Activated T-helper 2 cell treated with anti-CD3 and anti-CD28 coated beads, Interferon-gamma antibody, Interleukin-2, Interleukin-4, amounts not matched to agents 10 μg/mL and 5 μg/mL and 100 μg/mL, durations not matched to agents 14 hours and 24 hours and 36 hours (primary cell): ENCODE measurements at places on chromosomes 12 and 14.

- H3K4me3 ChIP-seq = no peak overlapping the region
- H3K4me1 ChIP-seq = peaks cover 18% of the 10 kb centered on the region
- no peak for DNase-seq
Observed at GRCh38 chr12:113929312-113929989, 36.7 kb downstream of the RBM19 start.

DNA sequence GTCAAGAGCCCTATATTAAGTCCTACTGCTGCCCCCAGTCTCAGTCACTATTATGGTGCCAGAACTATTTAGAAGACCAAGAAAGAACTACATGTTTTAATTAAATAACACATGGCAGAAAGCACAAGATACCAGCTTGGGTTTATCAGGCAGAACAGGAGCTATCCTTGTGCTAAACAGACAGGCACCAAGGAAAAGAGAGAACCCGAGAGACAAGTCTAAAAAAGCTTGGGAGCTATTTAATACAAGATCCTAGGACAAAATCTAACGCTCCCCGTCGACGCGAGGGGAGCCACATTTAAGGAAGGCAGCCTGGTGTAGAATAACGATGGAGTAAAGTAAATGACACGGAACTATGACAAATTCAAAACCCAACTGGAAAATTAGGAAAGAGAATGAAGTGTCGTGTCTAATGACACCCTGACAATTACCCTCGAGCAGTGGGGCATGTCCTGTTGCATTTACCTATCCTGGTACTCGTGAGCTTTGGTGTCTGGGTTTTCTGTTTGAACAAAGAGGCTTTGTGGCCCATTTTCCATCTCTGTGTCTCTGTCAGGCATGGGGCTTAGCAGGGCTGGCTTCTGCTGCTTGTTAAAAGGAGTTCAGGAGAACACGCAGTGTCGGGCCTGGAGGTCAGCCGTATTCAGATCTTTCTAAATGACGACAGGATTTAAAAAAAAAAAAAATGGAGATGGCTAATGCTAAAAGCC lies 140.6 kb downstream of the ETNK1 start:
- no peak overlapping the region for H3K27ac ChIP-seq
- no peak for DNase-seq
- H3K4me1 ChIP-seq = no peaks in the 10 kb centered on the region
- no peak overlapping the region for H3K4me3 ChIP-seq
- H3K27me3 ChIP-seq = no peaks in the 10 kb centered on the region
- no peaks in the 10 kb centered on the region for H3K36me3 ChIP-seq

DNA sequence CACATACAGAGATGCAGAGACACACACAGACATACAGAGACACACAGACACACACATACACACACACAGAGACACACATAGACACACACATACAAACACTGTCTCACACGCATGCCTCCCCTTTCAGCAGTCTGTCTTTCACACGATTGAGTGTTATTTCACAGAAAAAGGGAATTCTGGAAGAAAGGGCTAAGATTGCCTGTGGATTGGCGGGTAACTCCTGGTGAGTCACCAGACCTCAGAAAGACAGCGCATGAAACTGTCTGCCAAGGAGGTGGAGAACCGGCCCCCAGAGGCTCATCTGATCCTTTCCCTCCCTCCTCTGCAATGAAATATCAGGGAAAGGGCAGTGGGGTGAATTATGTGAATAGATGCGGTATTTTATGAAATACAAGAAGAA lies 127.2 kb upstream of the GSC start:
- no peaks in the 10 kb centered on the region for H3K4me1 ChIP-seq
- no peak for DNase-seq
- no peak overlapping the region for H3K27ac ChIP-seq
- no peaks in the 10 kb centered on the region for H3K36me3 ChIP-seq

DNA sequence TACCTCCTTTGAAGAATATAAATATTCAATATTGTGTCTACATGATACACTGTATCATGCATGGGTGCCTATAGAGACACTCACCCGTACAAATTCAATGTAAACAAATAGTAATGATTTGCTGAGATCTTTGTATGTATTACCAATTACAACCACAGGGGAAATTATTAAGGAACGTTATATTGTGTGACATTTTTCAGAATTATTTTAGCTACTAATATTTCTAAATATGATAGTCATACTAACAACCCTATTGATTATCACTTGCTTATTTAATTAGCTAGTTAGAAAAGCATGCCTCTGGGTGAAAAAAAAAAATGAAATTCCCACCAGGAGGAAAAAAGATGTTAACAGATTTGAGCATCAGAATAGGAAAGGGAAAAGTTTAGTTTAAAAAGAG lies 2.1 kb downstream of the SOX5 start:
- no peak overlapping the region for H3K27ac ChIP-seq
- H3K27me3 ChIP-seq = no peaks in the 10 kb centered on the region
- no peaks in the 10 kb centered on the region for H3K4me1 ChIP-seq
- H3K4me3 ChIP-seq = no peak overlapping the region
- DNase-seq = no peak

DNA sequence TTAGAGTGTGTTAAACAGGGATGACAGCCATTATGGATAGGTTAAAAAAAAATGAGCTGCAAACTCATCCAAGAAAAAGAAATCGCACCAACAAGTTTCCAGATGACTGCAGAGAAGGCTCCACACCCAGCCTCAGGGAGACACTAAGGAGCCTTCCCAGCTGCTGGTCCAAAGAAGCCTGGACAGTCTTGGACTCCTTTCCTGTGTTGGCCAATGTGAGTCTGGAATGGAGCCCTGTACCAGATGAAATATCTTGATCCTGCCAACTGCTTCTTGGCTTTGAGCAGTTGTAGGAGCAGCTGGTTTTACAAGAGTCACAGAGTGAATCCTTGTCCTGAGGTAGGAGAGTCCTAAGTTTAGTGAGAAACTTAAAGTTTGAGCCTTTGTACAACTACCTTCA lies 44.5 kb downstream of the SLC38A1 start:
- H3K4me1 ChIP-seq = peaks cover 68% of the 10 kb centered on the region
- H3K36me3 ChIP-seq = peaks cover 84% of the 10 kb centered on the region
- DNase-seq = no peak
- no peak overlapping the region for H3K4me3 ChIP-seq
- H3K27me3 ChIP-seq = no peaks in the 10 kb centered on the region

GRCh38 chr12:14567351-14568162 lies at the start of gene PLBD1:
TSS of gene PLBD1 (minus strand) at chr12:14567883. CDS start at chr12:14567696, 187 bp downstream.
- H3K4me1 ChIP-seq = no peaks in the 10 kb centered on the region
- no peaks in the 10 kb centered on the region for H3K36me3 ChIP-seq
- H3K27me3 ChIP-seq = peaks cover 38% of the 10 kb centered on the region
- no peak within 1 kb of the TSS for H3K4me3 ChIP-seq

- no peaks in the 10 kb centered on the region for H3K36me3 ChIP-seq
- no peak for DNase-seq
- H3K27ac ChIP-seq = no peak overlapping the region
- H3K4me1 ChIP-seq = no peaks in the 10 kb centered on the region
Observed at GRCh38 chr12:28787151-28787550, 361.9 kb upstream of the FAR2 start.

GRCh38 chr14:53547593-53547992 lies 394.5 kb upstream of the DDHD1 start:
- H3K4me3 ChIP-seq = no peak overlapping the region
- H3K27me3 ChIP-seq = peaks cover 2% of the 10 kb centered on the region
- no peaks in the 10 kb centered on the region for H3K36me3 ChIP-seq
- H3K4me1 ChIP-seq = no peaks in the 10 kb centered on the region

GRCh38 chr12:111436266-111436665 lies 30.5 kb downstream of the SH2B3 start:
- peak overlapping the region; percentile 36 for H3K27ac ChIP-seq
- H3K4me3 ChIP-seq = no peak overlapping the region
- H3K27me3 ChIP-seq = no peaks in the 10 kb centered on the region
- DNase-seq = no peak
- H3K36me3 ChIP-seq = peaks cover 70% of the 10 kb centered on the region
- H3K4me1 ChIP-seq = peaks cover 82% of the 10 kb centered on the region

DNA sequence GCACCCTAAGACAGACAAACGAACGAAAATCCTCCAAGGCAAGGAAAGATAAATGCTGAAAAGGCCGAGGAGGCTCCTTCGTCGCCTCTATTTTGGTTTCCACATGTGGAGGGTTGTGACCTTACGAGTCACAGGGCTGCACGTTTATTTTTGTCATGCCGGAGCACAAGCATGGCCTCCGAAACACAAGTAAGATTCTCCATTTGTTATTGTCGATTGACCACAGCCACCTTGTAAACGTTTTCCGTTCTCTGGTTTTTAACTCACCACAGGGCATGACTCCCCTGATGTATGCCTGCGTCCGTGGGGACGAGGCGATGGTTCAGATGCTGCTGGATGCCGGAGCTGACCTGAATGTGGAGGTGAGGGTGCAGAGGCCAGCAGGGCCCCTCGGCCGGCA lies 73.1 kb upstream of the PWP1 start:
- H3K4me1 ChIP-seq = no peaks in the 10 kb centered on the region
- no peaks in the 10 kb centered on the region for H3K36me3 ChIP-seq
- H3K27me3 ChIP-seq = no peaks in the 10 kb centered on the region
- H3K4me3 ChIP-seq = no peak overlapping the region
- no peak overlapping the region for H3K27ac ChIP-seq

DNA sequence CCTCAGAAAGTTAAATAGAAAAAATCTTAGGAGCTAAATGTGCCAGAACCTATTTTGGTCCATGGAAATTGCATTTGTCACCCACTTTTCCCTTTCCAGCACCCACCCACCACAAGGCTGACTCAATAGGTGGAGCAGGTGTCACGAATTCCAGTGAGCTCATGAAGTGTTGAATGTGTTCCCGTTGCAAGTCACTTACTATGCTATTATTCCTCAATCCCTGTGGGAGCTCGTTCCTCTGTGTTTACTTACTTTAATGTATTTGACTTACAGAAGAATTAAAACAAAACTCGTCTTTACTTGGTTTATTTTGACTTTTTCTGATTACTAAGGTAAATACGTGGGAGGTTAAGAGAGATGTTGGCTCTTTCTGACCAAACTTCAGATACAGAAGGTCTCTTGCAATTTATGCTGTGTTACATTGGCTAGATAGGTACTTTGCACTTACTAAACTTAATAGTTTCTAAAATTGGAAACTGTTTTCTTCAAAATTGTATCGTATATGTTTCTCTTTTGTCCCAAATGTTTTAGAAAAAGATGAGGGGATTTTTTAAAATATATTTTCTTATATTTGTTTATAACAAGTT lies 269.4 kb upstream of the NOVA1 start:
- H3K36me3 ChIP-seq = no peaks in the 10 kb centered on the region
- no peak for DNase-seq
- H3K27me3 ChIP-seq = no peaks in the 10 kb centered on the region
- no peak overlapping the region for H3K27ac ChIP-seq
- no peak overlapping the region for H3K4me3 ChIP-seq

GRCh38 chr14:104007121-104007520 lies 64.8 kb upstream of the RD3L start:
- peaks cover 6% of the 10 kb centered on the region for H3K27me3 ChIP-seq
- H3K27ac ChIP-seq = no peak overlapping the region
- no peak for DNase-seq

DNA sequence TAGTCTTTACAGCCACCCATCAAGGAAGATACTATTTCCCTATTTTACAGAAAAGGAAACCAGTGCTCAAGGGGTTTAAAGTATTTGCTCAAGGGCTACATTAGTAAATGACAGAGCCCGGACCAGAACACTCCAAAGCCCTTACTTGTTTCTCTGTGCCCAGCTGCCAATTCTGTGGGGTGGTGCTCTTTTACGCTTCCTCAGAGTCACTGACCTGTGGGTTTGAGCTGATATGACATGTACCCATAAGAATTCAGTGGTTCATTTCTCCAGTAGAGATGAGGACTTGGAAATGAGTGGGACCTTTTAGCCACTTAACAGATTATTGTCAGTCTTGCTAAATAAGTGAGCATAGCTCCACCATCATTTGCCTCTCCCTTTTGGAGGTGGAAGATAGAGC lies 37.4 kb upstream of the NKX2-8 start:
- H3K4me3 ChIP-seq = no peak overlapping the region
- H3K27ac ChIP-seq = no peak overlapping the region
- H3K4me1 ChIP-seq = no peaks in the 10 kb centered on the region
- DNase-seq = no peak

DNA sequence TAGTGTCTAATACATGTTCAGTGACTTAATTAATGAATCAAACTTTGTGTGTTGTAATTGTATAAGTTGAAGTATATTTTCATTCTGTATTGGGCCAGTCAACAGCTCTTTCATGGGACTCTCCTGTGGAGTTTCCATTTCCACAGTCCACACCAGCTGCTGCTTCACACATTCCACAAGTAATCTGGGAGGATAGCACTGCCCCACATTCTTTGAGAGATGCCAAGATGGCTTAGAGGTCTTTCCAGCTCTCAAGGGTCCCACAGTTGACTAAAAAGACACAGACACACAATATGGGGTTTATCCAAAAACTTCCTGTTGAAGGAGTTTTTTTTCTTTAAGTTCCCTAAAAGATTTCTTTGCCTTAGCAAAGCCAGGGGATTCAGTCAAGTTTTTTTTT lies 408.3 kb downstream of the AACS start:
- H3K4me3 ChIP-seq = no peak overlapping the region
- H3K27ac ChIP-seq = no peak overlapping the region
- no peak for DNase-seq
- no peaks in the 10 kb centered on the region for H3K27me3 ChIP-seq

DNA sequence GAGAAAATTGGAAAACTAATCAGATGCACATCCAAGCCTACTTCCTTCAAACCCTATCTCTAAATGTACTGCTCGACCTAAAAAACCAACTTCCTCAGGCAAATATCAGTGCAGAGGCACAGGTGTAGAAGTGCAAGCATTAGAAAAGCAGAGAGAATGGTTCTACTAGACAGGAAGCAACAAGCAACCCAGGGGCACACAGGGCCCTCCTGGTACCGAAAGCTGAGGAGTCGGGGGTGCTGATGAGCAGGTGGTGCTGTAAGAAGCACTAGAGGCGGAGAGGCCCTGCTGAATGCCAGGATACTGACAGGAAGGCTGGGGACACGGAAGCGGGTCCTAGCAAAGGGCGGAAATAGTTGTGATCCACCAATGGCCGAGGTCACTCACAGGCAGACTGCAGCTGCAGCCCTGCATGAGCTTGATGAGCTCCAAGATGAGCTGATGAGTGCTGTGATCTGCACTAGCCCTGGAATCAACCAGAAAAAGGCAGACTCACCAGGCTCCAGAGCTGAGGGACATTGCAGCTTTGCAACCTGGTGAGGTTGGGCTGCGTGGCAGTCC lies 85.9 kb downstream of the TTC7B start:
- peaks cover 4% of the 10 kb centered on the region for H3K27me3 ChIP-seq
- no peaks in the 10 kb centered on the region for H3K4me1 ChIP-seq

DNA sequence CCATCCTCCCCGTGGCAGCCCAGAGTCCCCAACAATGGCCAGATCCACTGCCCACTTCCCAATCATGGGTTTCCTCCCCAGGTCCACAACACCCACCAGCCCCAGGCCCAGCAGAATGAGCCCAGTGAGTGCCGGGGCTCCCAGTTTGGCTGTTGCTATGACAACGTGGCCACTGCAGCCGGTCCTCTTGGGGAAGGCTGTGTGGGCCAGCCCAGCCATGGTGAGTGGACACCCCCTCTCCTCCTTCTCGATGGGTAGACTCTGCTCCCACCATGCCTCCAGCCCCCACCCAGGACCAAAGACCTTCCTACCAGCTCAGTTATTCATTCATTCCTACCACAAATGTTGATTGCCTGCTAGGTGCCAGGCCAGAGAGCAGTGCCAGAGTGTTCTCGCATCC lies 23.8 kb downstream of the PAPLN start:
- no peaks in the 10 kb centered on the region for H3K36me3 ChIP-seq
- peaks cover 4% of the 10 kb centered on the region for H3K4me1 ChIP-seq
- no peak for DNase-seq
- no peaks in the 10 kb centered on the region for H3K27me3 ChIP-seq
